ENCODE measurements at places on chromosomes 4 and X.

DNA sequence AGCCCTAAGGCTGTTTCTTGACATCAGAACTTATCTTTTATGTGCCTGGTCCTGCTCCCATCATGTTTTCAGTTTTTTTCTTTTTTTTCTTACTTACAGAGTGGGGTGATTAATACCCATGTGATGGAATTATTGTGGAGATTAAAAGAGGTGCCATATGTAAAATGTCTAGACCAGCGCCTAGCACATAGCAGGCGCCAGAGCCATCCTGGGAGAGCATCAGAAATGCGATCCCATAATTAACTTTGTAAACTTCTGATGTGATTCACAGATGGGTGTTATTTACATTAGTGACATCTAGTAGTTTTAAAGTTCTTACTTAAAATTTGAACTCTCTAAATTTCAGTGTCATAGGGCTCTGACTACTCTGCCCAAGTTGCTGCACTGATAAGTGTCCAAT is 66.2 kb upstream of the PGRMC2 start:
- DNase-seq = no peak

- DNase-seq = peak; percentile 74
These were observed 164.3 kb downstream of the RAPGEF2 start for GRCh38 chr4:159266981-159267868.

GRCh38 chrX:107672955-107673378 is 44.7 kb downstream of the PRPS1 start:
- peak; percentile 74 for DNase-seq

- no peak for DNase-seq
These were observed 116.0 kb downstream of the MXRA5 start for GRCh38 chrX:3230496-3230895.

- DNase-seq = no peak
These were observed 840.8 kb upstream of the HTR2C start for GRCh38 chrX:113743069-113743468.

DNA sequence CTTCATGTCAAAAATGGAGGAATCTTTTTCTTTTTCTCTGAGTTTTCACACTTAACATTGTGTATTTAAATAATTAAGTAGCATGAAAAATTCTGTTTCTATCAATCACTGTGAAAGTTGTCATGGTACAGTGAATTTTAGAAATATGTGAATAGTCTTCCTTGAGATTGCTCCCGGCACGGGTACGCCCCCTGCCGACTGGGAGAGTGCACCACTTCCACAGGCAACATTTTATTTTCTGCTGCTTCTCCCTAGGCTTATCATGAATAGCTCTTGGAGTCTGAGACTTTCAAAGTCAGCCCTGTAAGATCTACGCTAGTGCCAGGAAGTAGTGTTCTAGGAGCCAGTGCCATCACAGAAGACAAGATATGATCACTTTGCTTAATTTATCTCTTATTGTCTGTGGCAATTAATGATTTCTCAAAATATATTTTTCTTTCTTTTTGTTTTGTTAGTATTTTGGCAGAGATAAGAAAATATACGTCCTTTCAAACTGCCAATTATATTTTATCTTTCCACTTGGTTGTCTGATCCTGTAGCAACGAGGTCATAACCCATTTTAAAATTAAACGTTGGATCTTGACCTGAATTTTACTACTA is 763.8 kb upstream of the AADAT start:
- DNase-seq = peak; percentile 6

- no peak for DNase-seq
These were observed 125.6 kb downstream of the ARHGAP24 start for GRCh38 chr4:85600501-85600900.

- DNase-seq = no peak
These were observed 38.1 kb downstream of the FRG2 start for GRCh38 chr4:189988877-189989431.

GRCh38 chr4:10743357-10743756 is 58.8 kb upstream of the CLNK start:
- no peak for DNase-seq

DNA sequence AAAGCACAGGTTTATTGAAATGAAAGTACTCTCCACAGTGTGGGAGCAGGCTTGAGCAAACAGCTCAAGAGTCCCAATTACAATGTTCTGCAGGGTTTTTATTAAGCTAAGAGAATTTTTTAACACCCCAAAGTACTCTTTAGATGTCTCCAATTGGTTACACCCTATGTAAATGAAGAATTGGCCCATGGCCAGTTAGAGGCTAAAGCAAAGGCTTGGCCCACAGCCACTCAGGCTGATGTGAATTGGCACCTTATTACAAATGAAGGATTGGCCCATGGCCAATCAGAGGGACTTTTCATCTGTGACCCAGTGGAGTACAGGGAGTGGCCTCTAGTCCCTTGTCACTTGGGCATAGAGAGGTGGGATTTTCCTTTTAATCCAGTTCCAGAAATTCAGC is 30.1 kb upstream of the IQCM start:
- no peak for DNase-seq

DNA sequence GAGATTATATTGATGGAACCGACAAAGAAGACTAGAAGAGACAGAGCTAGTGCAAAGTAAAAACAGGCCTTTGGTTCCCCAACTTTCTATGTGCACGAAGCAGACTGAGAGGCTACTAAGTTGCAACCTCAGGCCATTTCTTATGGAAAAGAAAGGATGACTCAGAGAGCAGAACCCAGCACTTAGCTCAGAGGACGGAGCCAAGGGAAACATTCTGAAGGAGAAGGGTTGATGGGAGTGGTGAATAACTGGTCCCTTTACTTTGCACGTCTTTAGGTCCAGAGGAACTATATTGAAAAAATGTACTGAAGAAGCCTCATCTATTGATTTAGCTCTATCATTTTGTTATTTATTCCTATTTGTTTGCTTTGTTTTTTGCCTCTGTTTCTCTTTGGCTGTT is 182.1 kb downstream of the CPE start:
- DNase-seq = no peak

GRCh38 chr4:169045862-169046584 is 36.0 kb upstream of the CBR4 start:
- no peak for DNase-seq

DNA sequence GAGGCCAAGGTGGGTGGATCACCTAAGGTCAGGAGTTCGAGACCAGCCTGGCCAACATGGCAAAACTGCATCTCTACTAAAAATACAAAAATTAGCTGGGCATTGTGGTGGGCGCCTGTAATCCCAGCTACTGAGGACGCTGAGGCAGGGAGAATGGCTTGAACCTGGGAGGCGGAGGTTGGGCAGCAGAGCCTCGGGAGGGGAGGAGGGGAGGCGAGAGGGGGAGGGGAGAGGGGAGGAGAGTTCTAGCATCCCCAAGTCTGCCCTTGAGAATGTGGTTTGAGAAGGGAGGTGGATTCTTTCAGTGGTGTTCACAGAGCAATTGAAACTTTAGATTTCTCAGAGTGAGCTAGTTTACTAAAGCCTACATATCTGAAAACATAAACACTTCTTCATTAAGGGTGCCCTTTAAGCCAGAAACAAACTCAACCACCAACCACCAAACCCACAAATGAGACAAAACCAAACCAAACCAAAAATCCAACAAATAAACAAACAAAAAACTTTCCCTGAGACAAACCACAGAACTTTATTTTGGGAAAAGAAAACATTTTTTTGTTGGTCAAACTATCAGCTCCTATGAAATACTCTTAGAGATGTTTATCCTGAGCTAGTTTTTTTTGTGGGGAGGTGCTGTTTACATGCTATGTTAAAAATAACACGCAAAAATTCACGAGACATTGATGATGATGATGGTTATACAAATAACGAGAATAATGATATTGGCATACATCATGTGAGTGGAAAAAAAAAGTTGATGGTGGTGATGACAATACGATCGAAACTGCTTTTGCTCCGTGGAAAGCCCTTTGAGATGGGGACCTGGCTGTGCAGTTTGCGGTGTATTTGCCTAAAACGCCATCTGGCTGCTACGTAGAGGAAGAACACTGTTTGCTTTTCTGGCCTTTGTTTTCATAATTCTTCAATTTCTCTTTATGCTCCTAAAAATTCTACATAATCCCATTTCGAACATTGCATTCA is 98.2 kb upstream of the PRKX start:
- DNase-seq = peak; percentile 63

GRCh38 chr4:68257719-68258118 is 12.2 kb upstream of the TMPRSS11B start:
- no peak for DNase-seq

- DNase-seq = no peak
These were observed 28.1 kb downstream of the SPANXC start for GRCh38 chrX:141214196-141214595.

DNA sequence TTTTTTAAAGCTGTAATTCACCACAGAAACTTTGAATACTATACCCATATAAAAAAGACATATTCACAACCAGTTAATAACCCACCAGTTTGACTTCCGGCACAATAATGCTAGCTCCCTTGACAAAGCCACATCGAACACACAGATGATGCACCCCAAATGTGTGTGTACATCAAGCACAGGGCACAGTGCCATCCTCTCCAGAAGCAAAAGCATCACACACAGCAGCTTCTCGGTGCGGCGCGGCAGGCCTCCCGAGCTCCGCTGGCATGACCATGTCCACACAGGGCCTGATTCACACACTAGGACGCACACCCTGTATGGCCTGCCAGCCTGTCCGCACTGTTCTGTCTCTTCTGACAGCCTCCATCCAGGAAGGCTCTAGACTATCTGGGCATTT is 88.0 kb downstream of the LEF1 start:
- no peak for DNase-seq

GRCh38 chrX:103310555-103311398 is at the start of gene BEX2:
Gene BEX2, minus strand, starts transcription at chrX:103310990. Its CDS starts 1,014 bp downstream, at chrX:103309976.
- DNase-seq = peak; percentile 92

- no peak for DNase-seq
These were observed 409.8 kb downstream of the AR start for GRCh38 chrX:67953658-67954057.

DNA sequence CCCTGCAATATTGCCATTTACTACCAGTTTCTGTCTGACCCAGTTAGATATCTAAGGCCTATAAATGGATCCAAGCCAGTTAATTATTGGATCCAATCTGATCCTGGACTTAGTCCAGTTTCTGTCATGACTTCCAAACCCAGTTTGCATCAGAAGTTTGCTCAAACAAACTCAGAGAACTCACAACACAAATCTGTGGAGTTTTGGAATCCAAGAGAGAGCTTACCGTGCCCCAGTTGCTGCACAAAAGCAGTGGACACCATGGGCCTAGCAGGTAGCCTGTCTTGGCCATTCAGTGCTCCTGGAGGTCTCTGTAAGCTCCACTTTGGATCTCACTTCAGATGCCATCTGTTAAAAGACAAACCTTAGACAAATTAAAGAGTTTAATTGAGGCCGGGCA is 174.5 kb downstream of the AASDH start:
- no peak for DNase-seq

DNA sequence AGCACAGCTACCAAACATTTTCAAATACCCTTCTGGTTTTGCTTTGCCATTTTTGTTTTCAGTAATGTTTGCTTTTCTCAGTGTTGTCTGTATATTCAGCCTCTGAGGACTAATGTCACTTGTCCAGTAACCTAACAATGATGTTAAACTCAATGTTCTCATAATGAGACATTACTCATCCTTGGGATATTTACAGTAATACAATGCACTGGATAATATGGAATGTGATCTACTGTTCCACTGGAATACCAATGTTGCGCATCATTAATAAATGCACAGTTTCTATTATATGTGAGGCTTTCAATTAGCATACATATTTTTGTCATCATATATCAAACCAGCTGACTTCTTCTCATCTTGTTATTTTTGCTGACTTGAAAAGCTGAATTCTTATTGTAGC is 259.1 kb downstream of the SH2D1A start:
- no peak for DNase-seq

GRCh38 chr4:74111990-74112389 is 13.0 kb upstream of the CXCL2 start:
- no peak for DNase-seq

DNA sequence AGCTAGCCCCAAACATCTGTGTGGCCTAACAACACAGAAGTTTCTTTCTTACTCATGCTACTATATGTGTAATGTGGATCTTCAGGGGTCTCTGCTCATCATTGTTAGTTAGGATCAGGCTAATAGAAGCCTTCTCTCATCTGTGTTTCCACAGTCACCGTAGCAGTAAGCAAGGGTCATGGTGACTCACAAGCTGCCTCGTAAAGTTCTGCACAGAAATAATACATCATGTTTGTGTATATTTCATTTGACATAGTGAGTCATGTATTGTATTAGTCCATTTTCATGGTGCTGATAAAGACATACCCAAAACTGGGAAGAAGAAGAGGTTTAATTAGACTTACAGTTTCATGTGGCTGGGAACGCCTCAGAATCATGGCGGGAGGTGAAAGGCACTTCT is 38.7 kb downstream of the SLC4A4 start:
- no peak for DNase-seq

DNA sequence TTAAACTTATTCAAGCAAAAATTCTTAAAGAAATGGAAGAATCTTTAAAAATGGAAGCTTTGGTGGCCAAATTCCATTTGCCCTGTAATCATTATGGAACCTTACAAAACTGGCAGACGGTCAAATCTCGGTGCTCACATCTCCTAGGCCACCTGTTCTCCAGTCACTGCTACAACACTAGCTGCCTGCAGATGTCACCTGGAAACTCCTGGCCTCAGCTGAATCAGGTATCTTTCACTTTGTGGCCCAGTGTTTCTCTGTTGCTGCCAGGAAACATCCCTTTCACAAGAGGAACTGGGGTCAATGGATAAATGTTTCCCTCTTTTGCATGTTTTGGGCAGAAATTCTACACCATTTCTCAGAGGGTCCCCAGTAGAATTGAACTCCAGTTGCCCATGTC is 4.2 kb upstream of the CXCL3 start:
- DNase-seq = no peak

- DNase-seq = no peak
These were observed 131.4 kb upstream of the ADGRL3 start for GRCh38 chr4:61068745-61069144.

GRCh38 chr4:182265881-182266280 is 22.7 kb downstream of the TENM3 start:
- no peak for DNase-seq

- no peak for DNase-seq
These were observed 275.2 kb downstream of the PTTG2 start for GRCh38 chr4:38235354-38235753.

GRCh38 chr4:165553221-165553810 is 174.5 kb downstream of the CPE start:
- no peak for DNase-seq

DNA sequence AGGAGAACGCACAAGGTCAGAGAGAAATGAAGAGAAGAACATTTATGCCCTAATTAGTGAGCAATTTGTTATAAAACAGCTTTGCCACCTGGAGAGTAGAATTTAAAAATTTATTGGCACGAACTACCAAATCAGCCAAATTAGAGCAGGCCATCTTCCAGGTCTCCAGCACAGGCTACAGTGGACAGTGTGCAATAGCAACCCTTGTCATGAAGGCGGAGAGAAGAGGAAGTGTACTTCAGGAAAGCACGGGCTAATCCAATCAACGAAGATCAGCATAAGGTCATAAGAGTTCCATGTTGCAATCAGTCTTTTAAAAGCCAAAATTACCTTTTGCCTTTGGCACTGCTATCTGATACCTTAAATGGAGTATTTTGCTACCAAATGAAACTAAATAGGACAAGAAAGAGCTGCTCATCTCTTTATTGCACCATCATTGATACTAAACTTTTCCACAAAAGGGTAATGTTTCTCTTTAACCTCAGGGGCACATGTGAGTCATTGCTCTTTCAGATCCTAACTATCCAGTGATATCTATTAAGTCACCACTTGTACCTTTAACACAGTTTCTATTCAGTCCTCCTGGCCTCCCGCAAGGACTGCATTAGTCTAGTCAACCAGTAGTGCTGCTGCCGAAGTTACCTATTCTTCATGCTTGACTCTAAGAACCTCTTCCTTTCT is 19.9 kb downstream of the ANK2 start:
- DNase-seq = peak; percentile 79

- no peak for DNase-seq
These were observed 23.5 kb downstream of the FMR1 start for GRCh38 chrX:147935156-147935758.
